ENCODE measurements at places on chromosomes 4 and X. TPM values are rescaled to one million over a fixed set of nuclear protein-coding genes. Genes with fewer than 3 reads are reported as not detected.

- DNase-seq: no peak
- H3K4me1 ChIP-seq: no peaks in the 10 kb centered on the region
- peaks cover 4% of the 10 kb centered on the region for H3K27me3 ChIP-seq
- H3K27ac ChIP-seq: no peak overlapping the region
- no peak overlapping the region for H3K4me3 ChIP-seq
Observed at GRCh38 chr4:182185491-182185890, 57.7 kb upstream of the TENM3 start.

IQCM gene
- not detected for total RNA-seq

GRCh38 chr4:102713096-102713495 is 47.7 kb downstream of the MANBA start:
- H3K27ac ChIP-seq: no peak overlapping the region
- H3K4me1 ChIP-seq: peaks cover 7% of the 10 kb centered on the region
- H3K27me3 ChIP-seq: no peaks in the 10 kb centered on the region
- H3K36me3 ChIP-seq: peaks cover 4% of the 10 kb centered on the region
- H3K4me3 ChIP-seq: no peak overlapping the region

GRCh38 chrX:72573158-72573511 is 492 bp upstream of the HDAC8 start:
- no peak for DNase-seq
- no peaks in the 10 kb centered on the region for H3K36me3 ChIP-seq
- H3K4me3 ChIP-seq: peak overlapping the region; percentile 64

GRCh38 chr4:72702948-72703347 is 133.9 kb upstream of the ADAMTS3 start:
- no peaks in the 10 kb centered on the region for H3K27me3 ChIP-seq
- no peaks in the 10 kb centered on the region for H3K4me1 ChIP-seq
- H3K36me3 ChIP-seq: no peaks in the 10 kb centered on the region
- DNase-seq: no peak
- H3K4me3 ChIP-seq: no peak overlapping the region
- no peak overlapping the region for H3K27ac ChIP-seq

- no peaks in the 10 kb centered on the region for H3K36me3 ChIP-seq
- H3K27me3 ChIP-seq: no peaks in the 10 kb centered on the region
- no peak overlapping the region for H3K27ac ChIP-seq
- H3K4me3 ChIP-seq: no peak overlapping the region
Observed at GRCh38 chrX:96906741-96907140, 23.0 kb downstream of the RPA4 start.

DNA sequence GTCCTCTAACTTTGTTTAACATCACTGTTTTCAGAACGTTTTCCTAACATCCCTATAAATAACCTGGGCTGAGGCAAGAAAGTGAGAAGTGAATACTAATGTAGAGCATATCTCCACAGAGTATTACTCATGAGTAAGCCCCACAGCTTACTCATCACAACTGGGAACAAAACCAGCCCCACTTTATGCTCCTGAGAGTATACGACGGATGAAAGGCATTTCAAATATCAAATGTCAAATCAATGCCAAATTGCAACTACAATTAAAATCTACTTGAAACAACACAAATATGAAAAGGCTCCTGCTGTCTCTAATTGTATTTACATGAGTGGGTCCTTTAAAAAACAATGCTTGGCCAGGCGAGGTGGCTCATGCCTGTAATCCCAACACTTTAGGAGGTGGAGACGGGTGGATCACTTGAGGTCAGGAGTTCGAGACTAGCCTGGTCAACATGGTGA is 41.2 kb downstream of the SH3RF1 start:
- no peaks in the 10 kb centered on the region for H3K36me3 ChIP-seq
- peaks cover 12% of the 10 kb centered on the region for H3K4me1 ChIP-seq
- no peak overlapping the region for H3K4me3 ChIP-seq
- DNase-seq: no peak
- H3K27me3 ChIP-seq: no peaks in the 10 kb centered on the region

CTPS2 gene
- 5.8 TPM for total RNA-seq

HSD17B13 gene
- 0.27 TPM for total RNA-seq
